GOT3 (cell line): ENCODE measurements at places on chromosomes 3 and 15.

DNA sequence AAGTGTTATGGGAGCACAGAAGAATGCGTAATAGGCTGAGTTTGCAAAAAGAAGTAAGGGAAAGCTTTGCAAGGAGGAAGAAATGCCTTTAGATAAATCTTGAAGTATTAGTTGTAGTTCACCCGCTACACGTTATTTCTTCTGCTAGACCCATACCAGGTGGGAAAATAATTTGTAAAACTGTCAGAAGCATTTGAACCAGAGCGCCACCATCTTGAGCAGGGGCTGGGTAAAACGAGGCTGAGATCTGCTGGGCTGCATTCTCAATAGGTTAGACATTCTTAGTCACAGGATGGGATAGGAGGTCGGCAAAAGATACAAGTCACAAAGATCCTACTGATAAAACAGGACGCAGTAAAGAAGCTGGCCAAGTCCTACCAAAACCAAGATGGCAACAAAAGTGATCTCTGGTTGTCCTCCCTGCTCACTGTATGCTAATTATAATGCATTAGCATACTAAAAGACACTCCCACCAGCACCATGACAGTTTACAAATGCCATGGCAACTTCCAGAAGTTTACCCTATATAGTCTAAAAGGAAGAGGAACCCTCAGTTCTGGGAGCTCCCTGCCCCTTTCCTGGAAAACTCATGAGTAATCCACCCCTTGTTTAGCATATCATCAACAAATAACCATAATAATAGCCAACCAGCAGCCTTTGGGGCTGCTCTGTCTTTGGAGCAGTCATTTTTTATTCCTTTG lies 50.0 kb upstream of the ZNF280D start:
- DNase-seq = no peak

DNA sequence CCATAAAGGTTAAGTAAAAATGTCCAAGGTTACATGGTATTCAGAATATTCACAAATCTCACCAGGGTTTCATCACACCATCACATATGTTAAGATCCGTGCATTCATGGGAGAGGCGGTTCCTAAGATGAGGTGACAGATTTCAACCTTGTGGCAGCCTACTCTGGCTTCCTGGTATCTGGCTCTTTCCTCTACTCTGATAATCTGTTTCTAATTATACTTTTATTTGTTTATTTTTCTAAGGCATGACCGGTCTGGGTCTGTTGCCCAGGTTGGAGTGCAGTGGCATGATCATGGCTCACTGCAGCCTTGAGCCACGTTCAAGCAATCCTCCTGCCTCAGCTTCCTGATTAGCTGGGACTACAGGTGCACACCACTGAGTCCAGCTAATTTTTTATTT lies 34.4 kb downstream of the RAF1 start:
- no peak for DNase-seq

- DNase-seq = no peak
These were observed 8.6 kb upstream of the NR2F2 start for GRCh38 chr15:96321639-96322535.

- no peak for DNase-seq
These were observed 1.8 kb upstream of the ABTB1 start for GRCh38 chr3:127670761-127671522.

GRCh38 chr3:152269056-152269830 lies 514 bp downstream of the MBNL1 start:
- peak; percentile 87 for DNase-seq

DNA sequence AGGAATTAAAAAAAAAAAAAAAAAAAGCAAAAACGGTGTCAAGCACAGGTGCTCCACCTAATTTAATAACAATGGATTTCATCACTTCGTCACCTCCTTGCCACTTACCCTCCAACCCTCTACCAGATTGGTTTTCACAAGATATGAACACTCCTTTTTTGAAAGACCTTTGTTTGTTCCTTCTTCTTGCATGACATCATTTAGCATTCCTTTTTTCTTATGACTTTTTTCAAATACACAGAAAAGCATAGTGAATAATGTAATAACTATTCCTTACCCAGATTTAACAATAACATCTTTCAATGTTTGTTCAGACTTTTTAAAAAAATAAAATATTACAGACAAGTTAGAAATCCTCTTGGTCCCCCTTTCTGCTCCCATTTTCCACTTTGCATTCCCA lies 16.3 kb downstream of the COL6A6 start:
- DNase-seq = no peak

GRCh38 chr15:85019815-85020590 lies 38.3 kb downstream of the PDE8A start:
- DNase-seq = no peak

DNA sequence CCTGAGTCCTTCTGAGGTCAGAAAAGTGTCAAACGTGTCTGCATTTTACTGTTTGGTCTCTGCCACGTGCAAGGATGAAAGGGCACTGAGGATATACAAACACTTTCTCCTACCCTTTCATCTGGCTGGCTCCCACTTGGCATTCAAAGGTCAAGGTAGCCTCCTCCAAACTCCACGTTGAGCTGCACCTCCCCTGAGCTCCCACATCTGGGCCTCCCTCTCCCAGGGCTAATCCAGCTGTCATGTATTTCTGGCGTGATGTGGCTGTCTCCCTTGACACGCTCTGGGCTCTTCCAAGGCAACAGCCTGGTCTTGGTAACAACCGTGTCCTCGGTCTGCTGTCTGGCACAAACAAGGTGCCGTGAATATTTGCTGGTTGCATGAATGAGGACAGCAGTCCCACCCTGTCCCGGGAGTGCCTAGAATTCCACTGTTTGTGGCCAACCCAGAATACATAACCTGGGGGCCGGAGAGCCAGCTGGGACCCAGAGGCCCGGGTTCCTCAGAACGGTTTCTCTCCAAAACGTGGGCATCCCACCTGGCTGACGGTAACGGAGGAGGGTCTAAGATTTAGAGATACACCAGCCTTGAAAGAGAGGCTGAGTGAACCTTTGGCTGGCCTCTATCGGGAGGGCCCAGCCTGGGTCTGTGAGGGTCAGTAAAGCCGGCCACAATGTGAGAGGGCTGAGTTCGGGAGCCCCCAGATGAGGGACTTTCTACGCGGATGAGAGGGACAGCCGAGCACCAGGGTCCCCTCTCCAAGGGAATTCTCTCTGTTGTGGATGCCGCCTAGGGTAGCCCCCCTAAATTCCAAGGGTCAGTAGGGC lies 767 bp downstream of the GLT8D1 start:
- DNase-seq = no peak

- no peak for DNase-seq
These were observed 31.1 kb upstream of the PPIB start for GRCh38 chr15:64193971-64194370.

DNA sequence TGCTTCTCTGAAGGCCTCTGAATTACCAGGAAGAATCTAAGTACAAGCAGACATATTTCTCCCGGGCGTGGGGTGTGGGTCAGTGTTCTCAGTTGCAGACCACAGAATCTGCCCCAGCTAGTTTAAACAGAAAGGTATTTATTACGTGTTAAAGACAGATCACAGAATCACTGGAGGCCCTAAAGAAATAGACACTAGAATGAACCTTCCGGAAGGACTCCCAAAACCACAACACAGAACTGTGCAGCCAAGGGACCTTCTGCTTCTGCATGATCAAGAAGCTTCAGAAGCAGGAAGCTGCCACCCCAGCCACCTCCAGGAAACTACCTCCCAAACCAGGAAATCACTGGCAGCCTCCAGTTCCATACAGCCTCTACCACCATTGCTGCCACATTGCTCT lies 32.7 kb upstream of the ZFAND6 start:
- no peak for DNase-seq

DNA sequence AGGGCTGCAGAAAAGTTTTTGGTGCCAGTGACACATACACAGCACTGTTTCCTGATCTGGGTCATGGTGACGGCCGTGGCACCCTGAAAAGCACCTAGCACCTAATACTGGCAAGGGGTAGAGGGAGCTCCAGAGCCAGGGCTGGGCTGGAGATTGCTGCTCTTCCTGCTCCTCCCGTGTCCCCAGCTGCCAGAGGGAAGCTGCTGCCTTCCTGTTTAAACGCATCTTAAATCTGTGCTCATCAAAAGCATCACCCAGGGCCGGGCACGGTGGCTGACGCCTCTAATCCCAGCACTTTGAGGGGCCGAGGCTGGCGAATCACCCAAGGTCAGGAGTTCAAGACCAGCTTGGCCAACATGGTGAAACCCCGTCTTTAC lies 156.7 kb upstream of the MEF2A start:
- no peak for DNase-seq

DNA sequence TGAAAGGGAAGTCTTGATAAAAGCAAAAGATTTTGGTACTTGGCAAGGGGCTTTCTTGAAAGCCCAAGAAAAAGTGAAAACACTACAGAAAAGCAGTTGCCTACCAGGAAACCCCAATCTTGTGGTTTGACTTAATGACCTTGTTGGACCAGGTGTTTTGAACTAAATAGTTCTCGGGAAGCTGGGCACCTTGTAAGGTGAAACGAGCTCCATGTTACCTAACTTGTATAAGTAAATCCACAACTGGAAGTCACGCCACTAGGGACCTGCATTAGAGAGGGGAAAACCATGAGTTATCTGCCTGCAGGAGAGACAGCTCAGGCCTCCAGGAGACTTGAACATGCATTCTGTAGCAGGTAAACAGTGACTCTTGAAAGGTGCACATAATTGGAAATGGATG lies 88.2 kb downstream of the GMPS start:
- no peak for DNase-seq

GRCh38 chr15:66830358-66830757 lies 128.3 kb downstream of the SMAD6 start:
- peak; percentile 46 for DNase-seq

DNA sequence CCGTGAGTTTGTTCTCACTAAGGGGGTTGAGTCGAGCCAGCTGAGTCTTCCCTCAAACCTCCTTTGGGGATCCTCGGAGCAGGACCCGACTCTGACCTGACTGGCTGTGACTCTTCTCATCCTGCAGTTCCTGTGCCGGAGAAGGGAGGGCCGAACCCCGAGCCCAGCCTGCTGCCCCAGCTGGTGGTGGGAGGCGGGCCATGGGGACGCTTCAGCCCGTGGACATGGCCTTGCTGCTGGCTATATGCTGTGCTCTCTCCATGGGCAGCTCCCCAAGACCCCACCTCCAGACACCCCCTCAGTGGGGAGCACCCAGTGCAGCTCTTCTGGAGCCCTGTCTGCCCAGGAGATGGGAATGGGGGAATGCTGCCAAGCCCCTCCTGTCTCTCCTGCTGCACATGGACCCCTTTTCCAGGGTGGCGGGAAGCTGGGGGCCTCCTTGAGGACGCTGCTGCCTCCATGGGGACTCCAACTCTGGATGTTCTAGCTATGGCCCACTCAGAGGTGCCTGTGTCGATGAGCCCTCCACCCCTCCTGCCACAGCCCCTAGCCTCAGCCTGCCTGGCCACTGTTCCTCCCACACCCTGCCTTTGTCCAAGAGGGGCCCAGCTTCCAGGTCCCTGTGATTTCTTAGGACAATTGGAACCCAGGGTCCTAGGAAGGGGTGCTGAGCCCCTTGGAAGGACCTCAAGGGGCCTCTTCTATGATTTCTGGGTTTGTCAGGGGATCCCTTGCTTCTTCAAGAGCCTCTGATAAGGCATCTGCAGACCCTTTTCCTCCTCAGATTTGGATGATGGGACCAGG lies 12.8 kb downstream of the C15orf39 start:
- no peak for DNase-seq

DNA sequence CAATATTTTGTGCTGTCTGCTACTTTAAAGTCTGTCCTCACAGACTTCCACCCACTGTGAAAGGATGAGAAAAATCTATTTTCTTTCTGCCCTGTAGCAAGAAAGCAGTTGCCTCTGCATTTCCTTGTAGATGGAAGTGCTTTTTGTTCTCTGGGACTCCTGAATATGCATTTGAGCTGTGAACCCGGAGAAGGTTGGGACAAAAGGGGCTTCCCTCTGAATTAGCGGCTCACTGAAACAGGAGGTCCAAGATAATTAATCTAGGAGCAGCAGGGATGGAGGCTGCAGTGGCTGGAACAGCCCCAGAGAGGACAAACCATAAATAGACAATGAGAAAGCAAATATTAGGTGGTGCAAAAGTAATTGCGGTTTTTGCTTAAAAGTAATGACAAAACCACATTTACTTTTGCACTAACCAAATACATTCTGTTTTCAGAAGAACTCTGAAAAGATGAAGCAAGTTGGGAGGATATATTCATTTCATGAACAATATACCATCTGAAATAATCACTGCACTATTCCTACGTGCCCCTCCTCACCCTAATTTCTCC lies 143.4 kb upstream of the KBTBD8 start:
- DNase-seq = no peak

DNA sequence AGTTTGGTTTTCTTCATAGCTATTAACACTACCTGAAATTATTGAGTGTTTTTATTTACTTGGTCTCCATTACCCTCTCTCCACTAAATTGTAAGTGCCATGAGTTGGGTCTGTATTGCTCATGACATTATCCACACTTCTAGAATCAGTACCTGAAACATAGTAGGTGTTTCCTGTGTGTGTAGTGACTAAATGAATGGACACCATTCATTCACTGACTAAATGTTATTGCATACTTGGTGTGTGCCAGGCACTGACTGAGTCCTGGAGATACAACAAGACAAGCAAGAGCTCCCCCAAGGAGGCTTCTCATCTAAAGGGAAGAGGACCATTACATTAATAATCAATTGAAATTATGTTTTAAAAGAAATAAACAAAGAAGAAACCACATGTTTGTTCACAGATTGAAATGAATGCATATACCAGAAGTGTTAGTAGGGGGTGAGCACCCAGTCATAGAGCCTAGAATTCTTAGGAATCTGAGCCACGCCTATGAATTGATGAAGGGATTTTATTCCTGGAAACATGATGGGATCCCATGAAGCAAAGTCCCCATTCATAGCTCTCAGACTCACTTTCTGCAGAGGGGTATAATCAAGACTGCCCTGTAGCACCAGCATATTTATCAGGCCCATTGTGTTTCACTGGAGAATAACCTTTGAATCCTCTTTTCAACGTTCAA lies 31.7 kb upstream of the ATOSA start:
- no peak for DNase-seq

GRCh38 chr3:175702956-175703355 lies 843.8 kb downstream of the NAALADL2 start:
- DNase-seq = no peak

GRCh38 chr15:78382114-78382880 lies 42.1 kb downstream of the CRABP1 start:
- DNase-seq = no peak

DNA sequence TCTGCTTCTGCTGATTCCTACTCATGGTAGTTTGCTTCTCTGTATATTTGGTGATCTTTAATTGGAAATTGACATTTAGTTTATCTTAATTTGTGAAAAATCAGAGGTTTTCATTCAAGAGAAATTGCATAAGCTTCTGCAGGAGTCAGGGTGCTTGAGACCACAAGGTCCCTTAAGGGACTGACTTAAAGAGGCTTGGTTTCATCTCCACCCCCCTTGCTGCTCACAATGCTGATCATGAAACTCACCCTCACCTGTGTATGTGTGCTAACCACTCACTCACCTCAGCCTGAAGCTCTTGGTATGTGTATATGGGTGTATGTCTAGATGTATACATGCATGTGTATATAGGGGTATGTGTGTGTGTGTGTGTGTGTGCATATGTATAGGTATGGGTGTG lies 11.4 kb downstream of the PGPEP1L start:
- no peak for DNase-seq

- DNase-seq = no peak
These were observed 177.8 kb upstream of the GAP43 start for GRCh38 chr3:115445559-115445958.

GRCh38 chr3:123331651-123332050 lies 117.2 kb downstream of the ADCY5 start:
- DNase-seq = no peak

GRCh38 chr3:48437812-48438211 lies 2.1 kb downstream of the CCDC51 start:
- DNase-seq = no peak
